ENCODE measurements at places on chromosomes 3 and 15.

- DNase-seq: no peak
These were observed 568.3 kb downstream of the AGBL1 start for GRCh38 chr15:86647810-86648440.

- no peak for DNase-seq
These were observed 13.4 kb downstream of the APOD start for GRCh38 chr3:195570344-195570743.

DNA sequence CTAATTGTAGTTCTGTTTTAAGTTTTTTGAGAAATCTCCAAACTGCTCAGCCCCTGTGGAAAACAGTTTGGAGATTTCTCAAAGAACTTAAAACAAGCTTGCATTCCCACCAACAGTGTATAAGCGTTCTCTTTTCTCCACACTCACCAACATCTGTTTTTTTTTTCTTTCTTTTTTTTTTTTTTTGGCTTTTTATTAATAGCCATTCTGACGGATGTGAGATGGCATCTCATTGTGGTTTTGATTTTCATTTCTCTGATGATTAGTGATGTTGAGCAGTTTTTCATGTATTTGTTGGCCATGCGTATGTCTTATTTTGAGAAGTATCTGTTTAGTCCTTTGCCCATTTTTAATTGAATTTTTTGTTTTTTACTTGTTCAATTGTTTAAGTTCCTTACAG, 73.1 kb upstream of the COL8A1 start:
- DNase-seq: no peak

- no peak for DNase-seq
These were observed 20.4 kb downstream of the CCDC191 start for GRCh38 chr3:114035896-114036295.

GRCh38 chr3:125229168-125229567, 16.6 kb upstream of the SLC12A8 start:
- DNase-seq: no peak

All from GM13977 (cell line).